ENCODE measurements at places on chromosomes 3 and 15.

- no peak for DNase-seq
Measured at GRCh38 chr3:38640661-38641452, 8.6 kb downstream of the SCN5A start.

GRCh38 chr3:188993181-188993580, 178.6 kb upstream of the TPRG1 start:
- no peak for DNase-seq

DNA sequence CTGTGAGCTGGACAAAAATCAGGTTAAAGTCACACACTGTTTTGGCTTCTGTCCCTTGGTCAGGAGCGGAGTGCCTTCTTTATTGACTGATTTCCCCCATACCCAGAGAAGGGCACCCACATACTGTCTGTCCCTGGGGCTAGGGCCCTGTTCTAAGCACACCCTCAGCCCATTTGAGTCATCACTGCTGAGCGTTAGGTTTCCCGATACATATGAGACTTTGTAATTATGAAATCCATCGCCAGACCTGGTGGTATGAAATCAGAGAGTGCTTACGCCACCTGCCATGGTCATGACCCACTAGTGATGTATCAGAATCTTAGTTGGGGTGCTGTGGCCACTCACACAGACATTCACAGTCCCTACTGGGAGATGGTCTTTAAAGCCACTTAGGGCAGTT, 96.8 kb downstream of the CHDH start:
- no peak for DNase-seq

- DNase-seq: no peak
Measured at GRCh38 chr3:158058495-158059130, 47.6 kb downstream of the SHOX2 start.

- DNase-seq: no peak
Measured at GRCh38 chr15:39332846-39333245, 248.0 kb upstream of the THBS1 start.

DNA sequence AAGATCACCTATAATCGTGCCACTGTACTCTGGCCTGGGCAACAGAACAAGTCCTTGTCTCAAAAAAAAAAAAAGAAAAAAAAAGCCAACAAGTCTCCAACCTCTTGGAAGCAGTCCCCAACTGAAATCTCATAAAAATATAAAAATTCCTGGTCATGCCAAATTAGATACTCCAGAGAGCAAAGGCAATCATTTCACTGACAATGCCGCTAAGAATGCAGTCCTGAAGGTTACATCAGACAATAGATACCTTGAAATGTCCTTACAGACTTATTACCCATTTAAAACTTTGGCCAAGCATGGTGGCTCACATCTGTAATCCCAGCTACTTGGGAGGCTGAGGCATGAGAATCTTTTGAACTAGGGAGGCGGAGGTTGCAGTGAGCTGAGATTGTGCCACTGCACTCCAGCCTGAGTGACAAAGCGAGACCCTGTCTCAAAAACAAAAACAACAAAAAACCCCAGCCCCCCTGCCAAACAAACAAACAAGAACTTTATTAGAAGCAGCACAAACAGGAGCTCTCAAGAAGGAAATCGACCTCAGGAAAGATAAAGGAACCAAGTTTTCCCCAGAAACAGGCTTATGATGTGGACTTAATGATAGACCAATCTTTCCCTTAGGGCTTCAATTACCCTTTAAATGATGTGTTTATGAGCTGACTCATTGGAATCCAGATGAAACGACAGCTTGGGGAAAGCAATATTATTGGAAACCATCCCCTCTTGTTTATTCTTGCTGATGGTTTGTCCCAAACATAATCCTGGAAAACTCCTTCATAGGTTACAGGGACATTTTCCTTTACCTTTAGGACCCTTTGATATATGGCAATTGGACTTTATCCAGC, 53.1 kb upstream of the XCR1 start:
- DNase-seq: no peak

- DNase-seq: no peak
Measured at GRCh38 chr15:88256279-88257230, at the start of gene NTRK3. TSS of gene NTRK3 (minus strand) at chr15:88256739. CDS start at chr15:88256153, 586 bp downstream.

DNA sequence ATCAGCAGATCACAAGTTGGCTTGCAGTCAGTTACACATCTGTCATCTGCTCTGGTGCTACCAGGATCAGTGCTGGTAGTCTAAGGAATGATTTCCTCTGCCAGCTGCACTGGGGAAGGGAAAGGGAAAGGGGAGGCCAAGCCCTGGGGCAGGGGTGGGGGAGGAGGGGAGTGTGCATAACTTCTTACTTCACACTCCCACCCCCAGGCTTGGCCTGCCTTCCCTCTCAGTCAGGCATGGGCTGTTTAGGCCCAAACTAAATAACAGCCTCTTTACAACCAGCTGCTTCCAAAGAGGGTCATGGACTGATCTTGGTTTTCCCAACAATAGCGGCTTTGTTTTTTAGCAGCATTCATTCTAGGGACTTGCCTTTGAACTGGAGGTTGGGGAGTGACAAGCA, 86.1 kb upstream of the PSMD6 start:
- no peak for DNase-seq

- no peak for DNase-seq
Measured at GRCh38 chr3:151439652-151440125, 21.2 kb downstream of the IGSF10 start.

- peak; percentile 87 for DNase-seq
Measured at GRCh38 chr3:49133226-49133951, 539 bp upstream of the LAMB2 start.

DNA sequence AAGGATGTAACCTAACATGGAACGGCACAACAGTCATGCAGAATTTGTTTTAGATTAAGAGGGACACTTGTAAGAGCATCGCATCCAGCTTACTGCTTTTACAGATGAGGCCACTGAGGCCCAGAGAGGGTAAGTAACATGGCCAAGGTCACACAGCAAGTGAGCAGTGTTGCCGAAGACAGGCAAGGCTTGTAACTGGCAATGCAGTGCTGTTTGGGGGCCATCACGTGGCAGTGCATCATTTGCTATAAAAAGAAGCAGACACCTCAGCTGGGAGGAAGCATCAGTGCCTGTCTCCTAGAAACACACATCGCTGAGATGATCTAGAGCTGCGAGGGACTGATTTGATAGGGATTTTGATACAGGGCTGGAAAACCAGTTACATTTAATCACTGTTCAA, 108.2 kb upstream of the PROK2 start:
- DNase-seq: no peak

DNA sequence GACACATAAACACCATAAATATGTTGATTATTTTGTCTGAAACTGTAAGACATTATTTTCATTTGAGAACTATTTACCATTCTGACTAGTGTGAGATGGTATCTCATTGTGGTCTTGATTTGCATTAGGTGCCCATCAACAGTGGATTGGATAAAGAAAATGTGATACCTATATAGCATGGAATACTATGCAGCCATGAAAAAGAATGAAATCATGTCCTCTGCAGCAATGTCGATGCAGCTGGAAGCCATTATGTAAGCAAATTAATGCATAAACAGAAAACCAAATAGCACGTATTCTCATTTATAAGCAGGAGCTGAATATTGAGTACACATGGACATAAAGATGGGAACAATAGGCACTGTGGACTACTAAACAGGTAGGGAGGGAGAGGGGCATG, 258.7 kb upstream of the TPRG1 start:
- no peak for DNase-seq

GRCh38 chr3:48514431-48515227, 10.7 kb upstream of the SHISA5 start:
- no peak for DNase-seq

DNA sequence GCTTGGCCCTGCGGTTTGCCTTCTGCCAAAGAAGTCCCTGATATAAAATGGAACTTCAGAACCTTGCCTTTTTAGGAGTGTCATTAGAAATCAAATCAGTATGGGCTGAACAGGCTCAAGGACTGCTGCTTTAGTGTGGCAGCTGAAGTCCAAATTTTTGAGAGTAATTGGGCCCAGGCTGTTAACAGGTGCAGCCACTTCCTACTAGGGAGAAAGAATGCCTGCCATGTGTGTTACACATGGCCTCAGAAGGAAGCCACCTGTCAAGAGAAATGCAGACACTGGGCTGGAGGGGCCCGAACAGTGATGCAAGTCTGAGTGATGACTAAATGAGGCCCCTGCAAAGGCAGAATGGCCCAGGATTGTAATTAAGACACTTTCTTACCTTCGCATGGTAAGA, 786.7 kb upstream of the CFAP20DC start:
- no peak for DNase-seq

GRCh38 chr3:130850843-130851242, 43.0 kb upstream of the ATP2C1 start:
- DNase-seq: no peak

DNA sequence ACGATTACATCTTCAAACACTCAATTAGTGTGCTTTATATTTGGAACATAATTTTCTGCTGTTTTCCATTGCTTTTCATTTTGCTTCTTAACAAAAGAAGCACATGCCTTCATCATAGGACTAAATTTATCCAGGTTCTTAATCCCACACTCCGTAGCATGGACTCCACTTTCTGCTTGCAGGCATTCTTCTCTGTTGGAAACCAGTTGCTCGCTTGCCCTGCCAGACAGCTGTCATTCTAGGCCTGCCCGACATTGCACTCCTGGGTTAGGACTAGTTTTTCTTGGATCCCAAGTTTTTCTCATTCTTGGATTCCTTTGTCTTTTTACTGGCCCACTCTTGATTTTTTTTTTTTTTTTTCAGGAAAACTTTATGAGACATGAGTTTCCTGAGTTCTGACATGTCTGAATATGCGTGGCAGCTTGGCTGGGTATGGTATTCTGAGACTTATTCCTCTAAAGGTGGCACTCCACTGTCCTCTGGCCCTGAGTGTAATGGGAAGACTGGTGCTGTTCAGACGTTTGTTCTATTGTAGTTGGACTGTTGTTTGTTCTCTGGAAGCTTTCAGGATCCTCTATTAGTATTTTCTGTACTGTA, 6.3 kb upstream of the ATP1B3 start:
- no peak for DNase-seq

GRCh38 chr3:135690664-135691063, 274.9 kb upstream of the PPP2R3A start:
- no peak for DNase-seq

DNA sequence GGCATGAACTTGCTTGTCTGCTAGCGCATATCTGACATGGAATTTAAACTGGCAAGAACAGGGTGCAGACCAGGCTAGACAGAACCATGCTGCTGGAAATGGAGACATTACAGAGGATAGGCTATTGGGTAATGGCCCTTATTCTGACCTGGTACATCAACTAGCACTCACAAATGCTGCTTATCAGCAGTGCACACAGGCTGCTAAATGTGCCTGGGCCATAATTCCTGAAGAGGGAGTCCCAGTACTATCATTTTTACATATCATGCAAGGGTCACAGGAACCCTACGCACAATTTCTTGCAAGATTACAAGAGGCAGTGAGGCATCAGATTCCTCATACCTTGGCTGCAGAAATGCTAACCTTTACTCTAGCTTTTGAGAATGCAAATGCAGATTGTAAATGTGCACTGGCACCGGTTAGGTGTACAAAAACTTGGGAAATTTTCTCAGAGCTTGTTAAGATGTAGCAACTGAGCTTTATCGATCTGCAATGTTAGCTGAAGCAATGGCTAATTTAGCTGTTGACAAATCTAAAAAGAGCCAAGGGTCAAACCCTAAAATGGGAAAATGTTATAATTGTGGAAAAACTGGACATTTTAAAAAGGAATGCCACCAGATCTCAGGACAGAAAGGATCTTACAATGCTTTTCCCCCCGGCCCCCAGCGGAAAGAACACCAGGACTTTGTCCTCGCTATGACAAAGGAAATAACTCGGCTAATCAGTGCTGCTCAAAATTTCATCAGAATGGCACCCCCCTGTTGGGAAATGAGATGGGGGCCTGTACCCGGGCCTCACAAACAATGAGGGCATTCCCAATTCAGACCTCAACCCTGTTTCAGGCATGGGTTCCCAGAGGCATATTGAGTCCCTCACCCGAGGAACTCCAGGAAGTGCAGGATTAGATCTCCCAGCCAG, 21.1 kb downstream of the CCRL2 start:
- DNase-seq: no peak

- DNase-seq: no peak
Measured at GRCh38 chr3:97658668-97659285, 105.8 kb upstream of the ARL6 start.

DNA sequence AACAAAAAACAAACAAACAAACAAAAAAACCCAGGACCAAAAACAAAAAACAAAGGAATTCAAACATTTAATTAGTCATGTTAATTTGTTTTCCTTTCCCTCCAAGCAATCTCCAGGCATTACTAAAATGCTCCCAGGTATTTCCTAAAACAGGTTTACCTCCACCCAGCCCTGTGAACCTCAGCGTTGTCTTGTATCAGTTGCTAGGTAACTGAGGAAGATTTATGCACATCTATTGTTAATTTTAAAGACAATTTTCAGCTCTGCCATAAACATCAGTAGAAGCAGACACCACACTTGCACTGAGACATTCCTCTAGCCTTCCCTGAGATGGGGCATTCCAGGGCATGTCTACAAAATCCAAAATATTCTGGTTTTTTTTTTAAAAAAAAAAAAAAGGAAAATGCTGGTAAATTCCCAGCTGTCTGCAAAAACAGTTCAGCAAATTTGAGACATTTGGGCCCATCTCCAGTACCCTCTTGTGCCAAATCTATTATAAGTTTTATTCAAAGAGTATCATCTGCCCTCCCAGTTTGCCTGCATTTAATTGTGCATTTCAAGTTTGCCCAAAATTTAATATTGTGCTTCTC, 227.6 kb downstream of the ADAMTS9 start:
- no peak for DNase-seq
